ENCODE measurements at places on chromosomes 2 and 18. TPM values are rescaled to one million over a fixed set of nuclear protein-coding genes. Genes with fewer than 3 reads are reported as not detected.

Gene ADRA2B
- 0.16 TPM for total RNA-seq

Gene ALLC
- total RNA-seq = not detected

Gene GCG
- not detected for total RNA-seq

Gene PSD4
- 0.16 TPM for total RNA-seq

Gene NPAS2
- total RNA-seq = 22.0 TPM

Gene LRP1B
- total RNA-seq = under 0.01 TPM

Gene OTOF
- 0.81 TPM for total RNA-seq

Gene HOXD4
- total RNA-seq = not detected

All from cardiac atrium fibroblast (primary cell).